NCI-H2081 treated with DMSO at 0.1 percent for 48 hours (cell line): ENCODE measurements at places on chromosomes 11 and 22.

DNA sequence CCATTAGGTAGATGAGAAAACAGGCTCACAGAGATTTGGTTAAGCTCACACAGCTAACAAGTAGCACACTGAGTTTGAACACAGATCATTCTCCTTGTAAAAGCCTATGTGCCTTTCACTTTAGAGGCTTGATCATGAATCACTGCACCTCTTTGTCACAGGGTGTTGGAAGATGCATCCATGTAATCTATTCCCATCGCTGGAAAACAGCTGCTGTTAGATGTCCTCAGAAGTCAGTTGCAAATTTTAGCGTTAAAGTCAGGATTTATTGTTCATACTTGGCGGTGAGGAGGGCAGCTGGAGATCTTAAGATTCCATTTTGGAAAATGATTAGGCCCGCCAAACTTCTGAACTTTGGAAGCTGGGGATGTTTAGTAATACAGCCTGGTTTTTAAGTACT is 2.6 kb downstream of the CNTF start:
- DNase-seq = no peak

GRCh38 chr11:75655605-75656004 is 13.2 kb downstream of the MAP6 start:
- DNase-seq = no peak

- no peak for DNase-seq
These were observed 11.2 kb upstream of the TMPRSS6 start for GRCh38 chr22:37120569-37121340.

GRCh38 chr11:85647604-85648299 is at the start of gene TMEM126A:
Gene TMEM126A (plus strand): TSS chr11:85647967. CDS start chr11:85650256, 2,289 bp downstream.
- DNase-seq = peak; percentile 53
